Hypothalamus (tissue), 51 donors: ENCODE measurements at places on chromosomes 5 and 9.

- DNase-seq: peak; percentile 19
Observed at GRCh38 chr5:122498163-122498562, 186.1 kb downstream of the SNCAIP start.

DNA sequence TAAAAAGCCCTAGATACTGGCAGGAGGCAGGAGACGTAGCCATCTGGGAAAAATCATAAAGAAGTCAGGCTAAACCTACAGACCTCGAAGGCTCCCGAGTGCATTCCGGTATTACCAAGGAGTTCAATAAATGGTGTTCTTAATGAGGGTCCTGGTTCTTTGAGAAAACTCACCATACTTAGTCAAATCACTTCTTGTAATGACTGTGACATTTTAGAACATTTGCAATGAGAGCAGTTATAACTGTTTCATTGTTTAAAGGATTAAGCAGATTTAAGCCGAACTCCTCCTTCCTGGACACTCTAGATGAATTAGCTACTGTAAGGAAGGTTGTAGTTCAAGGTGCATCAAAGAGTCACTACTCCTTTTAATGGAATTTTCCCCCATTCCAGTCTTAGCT is 67.8 kb downstream of the EFNA5 start:
- no peak for DNase-seq

DNA sequence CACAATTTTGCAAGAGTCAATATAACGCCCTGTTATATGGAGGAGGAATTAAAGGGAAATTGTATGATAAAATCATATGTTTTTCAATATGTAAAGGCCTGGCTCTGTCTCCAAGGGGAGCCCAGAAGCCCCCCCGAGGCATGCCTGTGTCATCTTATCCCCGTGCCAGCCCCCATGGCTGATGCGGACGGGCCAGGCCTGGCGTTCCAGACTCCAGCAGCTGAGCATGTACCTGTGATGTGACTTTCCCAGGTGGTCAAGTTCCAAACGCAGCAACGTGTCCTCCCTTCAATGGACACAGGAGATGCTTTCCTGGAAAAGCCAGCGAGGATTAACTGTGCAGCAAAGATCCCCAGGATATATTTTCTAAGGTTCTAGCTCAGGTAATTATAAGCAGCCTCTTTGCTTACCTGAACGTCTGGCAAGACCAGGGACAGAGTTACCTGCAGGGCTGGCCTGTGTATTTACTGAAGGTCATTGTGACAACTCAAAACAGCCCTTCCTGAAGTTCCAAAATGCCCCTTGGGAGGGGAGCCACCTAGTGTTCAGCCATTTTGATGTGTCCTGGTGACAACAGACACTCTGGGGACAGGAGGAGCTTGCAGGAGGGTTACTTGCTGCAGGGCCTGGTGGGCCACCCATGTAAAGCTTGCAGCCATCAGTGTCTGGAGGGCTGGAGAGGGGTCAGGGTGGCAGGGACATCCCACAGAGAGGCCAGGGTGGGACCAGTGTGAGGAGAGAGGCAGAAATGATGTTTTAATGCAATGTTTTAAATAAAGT is 53.3 kb upstream of the RNU6ATAC start:
- DNase-seq: no peak

GRCh38 chr9:92952906-92953610 is 5.7 kb downstream of the FGD3 start:
- DNase-seq: no peak

- no peak for DNase-seq
Observed at GRCh38 chr5:16933337-16933736, 2.8 kb downstream of the MYO10 start.

GRCh38 chr9:792331-793260 is 48.9 kb upstream of the DMRT1 start:
- no peak for DNase-seq

DNA sequence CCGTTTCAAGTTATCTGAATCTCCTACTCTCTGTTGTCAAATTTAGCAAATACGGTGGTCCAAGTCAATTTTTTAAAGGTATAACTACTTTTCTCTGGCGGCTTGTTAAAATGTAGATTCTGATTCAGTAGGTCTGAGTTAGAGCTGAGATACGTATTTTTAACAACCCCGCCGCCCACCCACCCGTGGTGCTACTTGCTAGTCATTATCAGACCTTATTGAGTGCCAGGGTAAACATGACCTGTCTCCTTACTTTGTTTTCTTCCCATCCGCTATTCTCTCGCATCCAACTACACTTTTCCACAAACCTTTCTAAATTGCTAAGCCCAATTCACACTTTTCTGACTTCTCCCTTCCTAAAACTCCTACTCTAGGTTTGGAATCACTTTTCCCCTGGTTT is 694 bp upstream of the PLAA start:
- no peak for DNase-seq

- DNase-seq: no peak
Observed at GRCh38 chr9:32589083-32589723, 16.2 kb upstream of the NDUFB6 start.

- DNase-seq: no peak
Observed at GRCh38 chr5:165616490-165617405, 2111.3 kb downstream of the MAT2B start.

GRCh38 chr5:66540078-66540477 is 56.1 kb upstream of the MAST4 start:
- no peak for DNase-seq

- DNase-seq: no peak
Observed at GRCh38 chr5:95163079-95163478, 121.8 kb downstream of the MCTP1 start.

DNA sequence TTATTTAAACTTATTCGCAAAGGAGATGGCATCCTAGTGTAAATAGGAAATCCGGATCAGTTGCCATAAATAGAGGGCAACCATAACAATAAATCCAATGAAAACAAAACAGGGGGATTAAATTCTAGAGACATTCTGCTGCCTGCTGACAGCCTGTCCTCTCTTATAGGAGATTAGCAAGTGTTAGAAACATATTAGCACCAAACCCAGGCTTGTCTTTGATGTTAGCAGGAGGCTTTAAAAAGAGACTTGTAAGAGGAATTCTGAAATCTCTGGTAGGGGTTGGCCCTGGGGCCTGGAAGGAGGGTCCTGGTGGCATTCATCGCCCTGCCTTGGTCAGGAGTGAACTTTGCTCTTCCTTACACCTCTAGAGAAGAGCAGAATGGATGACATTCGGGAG is 21.6 kb downstream of the NDST1 start:
- DNase-seq: no peak

DNA sequence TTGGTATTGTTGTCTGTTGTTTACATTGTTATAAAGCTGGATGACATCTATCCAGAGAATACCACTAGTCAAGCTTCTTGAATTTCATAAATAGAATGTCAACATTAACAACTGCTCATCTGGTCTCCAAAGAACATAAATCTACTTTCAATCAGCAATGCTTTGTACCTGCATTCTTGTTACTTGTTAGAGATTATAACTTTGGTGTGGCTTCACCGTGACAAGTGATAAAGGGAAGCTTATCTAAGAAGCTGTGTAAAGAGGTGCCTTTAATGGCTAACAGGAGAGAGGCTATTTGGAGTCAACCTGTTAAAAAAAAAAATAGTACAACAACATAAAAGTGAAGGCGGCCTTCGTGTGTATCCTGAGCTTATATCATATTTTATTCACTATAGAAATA is 41.8 kb downstream of the MUSK start:
- no peak for DNase-seq

GRCh38 chr5:82754759-82755158 is 322.4 kb downstream of the TMEM167A start:
- no peak for DNase-seq

DNA sequence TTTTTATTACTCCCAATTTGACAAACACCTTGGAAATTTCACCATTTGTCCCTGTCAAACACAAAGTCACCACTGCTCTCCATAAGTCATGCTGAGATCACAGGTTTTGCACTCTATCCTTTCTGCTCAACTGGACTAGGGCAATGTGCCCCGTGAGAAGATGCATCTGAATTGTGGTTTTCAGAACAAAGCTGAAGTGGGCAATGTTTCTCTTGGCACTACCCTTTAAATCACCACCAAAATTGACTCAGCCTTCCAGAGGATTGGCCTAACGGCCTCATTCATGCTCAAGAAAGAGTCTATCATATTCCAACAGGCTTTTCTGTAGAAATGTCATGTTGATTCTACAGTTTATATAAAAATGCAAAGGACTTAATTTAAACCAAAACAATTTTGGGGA is 81.0 kb upstream of the TRIO start:
- no peak for DNase-seq

- DNase-seq: no peak
Observed at GRCh38 chr9:98642661-98643312, 65.9 kb downstream of the GABBR2 start.

- no peak for DNase-seq
Observed at GRCh38 chr5:171405615-171406014, 13.8 kb upstream of the FGF18 start.

DNA sequence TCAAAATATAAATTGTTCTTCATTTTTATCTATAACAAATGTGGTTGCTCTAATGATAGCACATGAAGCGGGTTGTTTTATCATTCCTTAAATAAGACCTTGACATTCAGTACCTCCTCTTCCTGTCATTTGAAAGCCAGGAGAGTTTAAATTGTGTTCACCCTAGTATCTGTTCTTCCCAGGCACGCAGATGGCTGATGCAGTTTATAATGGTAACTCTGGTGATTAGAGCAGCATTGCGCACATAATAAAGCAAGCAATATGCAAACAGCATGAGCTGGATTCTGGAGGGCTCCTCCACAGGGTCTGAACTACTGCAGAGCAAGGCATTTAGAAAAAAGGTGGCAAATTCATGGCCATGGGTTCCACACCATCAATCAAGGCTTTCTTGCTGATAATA is 307.8 kb downstream of the ENC1 start:
- no peak for DNase-seq
